ENCODE measurements at places on chromosomes 7 and 10.

GRCh38 chr7:45055594-45056219, 33.1 kb downstream of the NACAD start:
- DNase-seq, result no peak

- DNase-seq, result peak; percentile 21
These were observed 759 bp downstream of the DNAJB12 start for GRCh38 chr10:72353965-72354355.

GRCh38 chr7:31466036-31466435, 47.9 kb upstream of the ITPRID1 start:
- no peak for DNase-seq

DNA sequence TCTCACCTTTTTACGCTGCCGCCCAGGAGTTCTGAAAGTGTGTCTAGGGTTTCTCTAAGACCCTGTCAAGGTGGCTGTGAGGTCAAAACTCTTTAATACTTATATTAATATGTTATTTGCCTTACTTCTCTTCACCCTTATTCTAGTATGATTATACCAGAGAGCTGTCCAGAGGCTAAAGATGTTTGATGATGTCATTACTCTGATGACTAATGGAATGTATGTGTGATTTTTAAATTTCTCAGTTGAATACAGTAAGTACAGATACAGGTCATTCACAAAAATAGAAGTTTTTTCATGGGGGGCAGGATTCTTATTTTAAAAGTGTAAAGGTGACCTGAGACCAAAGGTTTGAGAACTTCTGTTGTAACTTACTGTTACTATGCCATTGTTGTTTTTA, 150.6 kb upstream of the FOXP2 start:
- no peak for DNase-seq

GRCh38 chr10:105714728-105715127, 1073.6 kb downstream of the SORCS3 start:
- no peak for DNase-seq

GRCh38 chr7:87226495-87226894, 7.0 kb upstream of the TMEM243 start:
- DNase-seq, result no peak

DNA sequence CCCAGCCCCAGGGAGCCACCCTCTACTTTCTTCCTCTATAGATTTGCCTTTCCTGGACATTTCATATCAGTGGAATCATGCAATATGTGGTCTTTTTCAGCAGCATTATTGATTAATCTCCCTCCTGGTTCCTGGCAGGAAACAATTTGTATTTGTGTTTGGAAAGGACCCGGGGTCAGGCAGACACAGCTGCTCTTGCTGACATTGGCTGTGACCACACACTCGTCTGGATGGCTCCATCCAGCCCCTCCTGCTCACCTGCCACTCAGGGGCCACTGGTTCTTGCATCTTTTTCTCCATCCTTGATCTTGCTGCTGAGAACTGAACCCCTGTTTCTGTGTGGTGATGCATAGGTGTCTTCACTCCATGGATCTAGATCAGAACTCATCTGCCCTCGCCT, 176.6 kb upstream of the MKI67 start:
- no peak for DNase-seq

- no peak for DNase-seq
These were observed 53.5 kb upstream of the UNC5B start for GRCh38 chr10:71158902-71159301.

DNA sequence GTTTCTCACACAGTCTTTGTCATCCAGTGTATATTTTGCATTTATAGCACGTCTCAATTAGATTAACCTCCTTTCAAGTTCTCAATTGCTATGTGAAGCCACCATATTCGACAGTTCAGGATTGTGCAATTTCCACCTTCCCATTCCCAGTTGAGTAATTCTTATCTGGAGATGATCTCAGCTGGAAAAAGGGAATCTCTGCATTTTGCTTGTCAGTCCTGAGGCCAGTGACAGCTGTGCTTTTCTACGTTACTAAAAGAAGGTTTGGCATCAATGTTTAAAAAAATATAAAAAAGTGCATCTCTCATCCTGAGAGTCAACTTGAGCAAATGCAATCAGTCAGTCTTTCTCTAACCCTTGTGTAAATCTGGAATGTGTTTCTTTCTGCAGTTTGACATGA, 247.7 kb downstream of the PRKG1 start:
- peak; percentile 5 for DNase-seq

DNA sequence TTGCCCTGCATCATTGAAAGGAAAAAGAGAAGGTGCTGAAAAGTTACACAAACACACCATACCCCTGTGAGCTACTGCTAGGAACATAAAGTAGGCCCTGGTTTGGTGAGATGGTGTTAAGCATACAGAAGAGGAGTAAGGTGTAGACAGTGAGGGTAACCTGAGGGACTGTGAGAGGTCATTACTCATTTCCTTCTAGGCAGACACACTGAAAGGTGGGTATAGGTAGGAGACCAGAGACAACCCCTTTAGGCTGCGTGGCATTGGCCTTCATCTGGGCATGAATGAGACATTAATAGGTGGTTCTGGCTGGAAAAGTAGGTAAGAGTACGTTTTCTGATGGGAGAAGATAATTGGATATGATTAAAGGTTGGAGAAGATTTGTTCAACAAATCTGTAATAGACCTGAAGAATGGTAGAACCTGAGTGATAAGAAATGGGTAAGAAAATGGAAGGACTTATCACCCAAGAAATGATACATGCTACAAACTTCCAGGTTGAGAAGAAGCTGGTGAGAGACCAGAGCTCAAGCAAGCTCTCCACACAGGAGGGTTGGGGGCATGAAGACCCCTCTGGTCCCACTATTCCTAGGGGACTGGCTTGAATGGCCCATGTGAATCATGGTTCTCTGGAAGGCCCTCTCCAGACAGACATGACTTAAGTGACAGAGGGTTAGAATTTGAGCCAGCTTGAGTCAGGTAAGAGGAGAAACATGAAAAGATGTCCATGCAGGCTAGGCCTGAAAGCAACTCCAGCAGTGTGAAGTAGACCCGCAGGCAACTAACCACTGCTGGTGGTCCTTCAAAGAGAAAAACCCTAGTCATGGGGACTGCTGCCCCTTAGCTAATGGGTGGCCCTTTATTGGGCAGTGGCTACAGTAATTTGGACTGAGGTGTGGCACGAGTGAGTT, 3.8 kb downstream of the COMTD1 start:
- no peak for DNase-seq

DNA sequence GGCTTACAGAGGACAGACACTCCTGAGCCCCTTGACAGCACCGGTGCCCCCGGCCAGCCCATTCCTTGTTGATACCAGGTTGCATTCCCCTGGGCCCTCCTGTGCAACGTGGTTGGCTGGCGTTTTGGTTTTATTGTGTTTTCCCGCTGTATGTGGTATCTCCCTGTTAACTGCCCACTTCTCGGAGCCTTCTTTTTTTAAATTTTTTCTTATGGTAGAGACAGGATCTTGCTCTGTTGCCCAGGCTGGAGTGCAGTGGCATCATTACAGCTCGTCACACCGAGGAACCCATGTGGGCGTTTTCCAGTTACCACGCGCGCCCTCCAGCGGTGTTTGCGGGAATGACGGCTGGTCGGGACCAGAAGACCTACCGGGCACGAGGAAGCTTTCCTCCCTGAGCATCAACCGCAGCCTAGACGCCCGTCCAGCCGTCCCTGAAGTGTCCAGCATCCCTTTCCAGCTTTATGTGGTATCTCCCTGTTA, 16.9 kb upstream of the ZFAND2A start:
- DNase-seq, result peak; percentile 23

- no peak for DNase-seq
These were observed 84.4 kb downstream of the TNS3 start for GRCh38 chr7:47497367-47498096.

DNA sequence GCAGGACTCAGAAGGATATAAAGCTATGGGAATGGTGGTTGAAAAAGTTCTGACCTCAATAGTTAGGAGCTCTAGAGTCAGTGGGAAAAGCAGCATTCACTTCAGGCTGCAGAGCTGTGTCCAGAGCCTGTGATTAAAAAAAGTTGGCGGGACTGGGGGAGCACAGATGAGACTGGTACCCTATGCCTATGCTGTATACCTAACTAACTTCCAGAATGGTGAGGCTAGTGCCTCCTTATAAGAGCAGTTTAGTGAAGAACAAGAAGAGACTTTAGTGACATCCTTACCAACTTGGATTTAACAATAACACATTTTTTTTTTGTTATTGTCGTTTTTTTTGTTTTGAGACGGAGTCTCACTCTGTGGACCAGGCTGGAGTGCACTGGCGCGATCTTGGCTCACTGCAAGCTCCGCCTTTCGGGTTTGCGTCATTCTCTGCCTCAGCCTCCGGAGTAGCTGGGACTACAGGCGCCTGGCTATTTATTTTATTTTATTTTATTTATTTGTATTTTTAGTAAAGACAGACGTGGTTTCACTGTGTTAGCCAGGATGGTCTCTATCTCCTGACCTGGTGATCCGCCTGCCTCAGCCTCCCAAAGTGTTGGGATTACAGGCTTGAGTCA, 6.6 kb upstream of the ZNF282 start:
- no peak for DNase-seq

DNA sequence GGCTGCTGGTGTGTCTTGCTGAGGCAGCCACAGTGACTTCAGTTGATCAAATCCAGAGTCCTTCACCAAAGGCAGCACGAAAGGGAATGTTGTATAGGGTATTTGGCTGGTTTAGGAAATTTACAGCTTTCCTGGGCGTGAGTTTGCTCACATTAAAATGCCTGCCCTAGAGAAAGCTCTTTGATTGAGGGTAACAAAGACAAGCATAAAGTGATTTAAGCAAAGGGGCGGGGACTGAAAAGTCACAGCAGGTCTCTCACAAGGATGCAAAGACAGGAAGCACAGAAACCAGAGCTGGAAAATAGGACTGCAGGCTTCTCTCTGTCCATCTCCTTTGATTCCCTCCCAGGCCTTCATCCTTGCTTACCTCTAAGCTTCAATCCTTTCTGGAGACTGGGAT, 139.2 kb downstream of the ELMO1 start:
- no peak for DNase-seq

DNA sequence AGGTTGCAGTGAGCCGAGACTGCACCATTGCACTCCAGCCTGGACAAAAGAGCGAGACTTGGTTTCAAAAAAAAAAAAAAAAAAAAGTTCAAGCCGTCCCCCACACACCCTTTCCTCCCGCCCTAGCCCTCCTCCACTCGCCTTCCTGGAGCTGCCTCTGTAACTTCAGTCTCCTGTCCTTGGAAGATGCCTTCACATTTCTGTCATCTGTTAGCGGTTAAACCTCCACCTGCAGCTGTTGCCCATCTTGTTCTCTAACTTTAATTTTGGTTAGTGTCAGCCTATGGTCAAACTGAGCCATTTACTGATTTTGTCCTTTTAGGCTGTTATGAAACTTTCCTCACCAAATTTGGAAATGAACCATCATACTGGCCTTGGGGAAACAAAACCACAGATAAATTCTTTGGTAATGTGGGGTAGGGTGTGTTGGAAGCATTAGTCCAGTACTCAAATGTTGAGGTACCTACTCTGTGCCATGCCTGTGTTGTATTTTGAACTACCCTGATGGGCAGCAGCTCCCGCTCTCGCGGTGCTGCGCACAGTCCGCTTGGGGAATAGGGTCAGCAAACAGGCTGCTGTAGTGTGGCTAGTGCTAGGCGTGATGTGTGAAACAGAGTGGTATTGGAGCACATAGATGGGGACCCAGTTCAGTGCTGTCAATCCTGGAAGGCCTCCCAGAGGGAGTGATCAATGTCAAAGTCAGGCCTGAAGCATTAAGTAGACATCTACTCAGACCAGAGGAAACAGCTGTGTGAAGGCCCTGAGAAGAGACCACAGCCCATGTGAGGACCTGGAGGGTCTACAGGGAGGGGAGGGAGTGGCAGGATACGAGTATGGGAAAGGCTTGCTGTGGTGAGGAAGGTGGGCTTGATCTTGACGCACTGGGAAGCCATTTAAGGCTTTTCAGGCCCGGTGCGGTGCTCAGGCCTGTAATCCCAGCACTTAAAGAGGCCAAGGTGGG, 26.9 kb downstream of the SFXN4 start:
- peak; percentile 15 for DNase-seq

DNA sequence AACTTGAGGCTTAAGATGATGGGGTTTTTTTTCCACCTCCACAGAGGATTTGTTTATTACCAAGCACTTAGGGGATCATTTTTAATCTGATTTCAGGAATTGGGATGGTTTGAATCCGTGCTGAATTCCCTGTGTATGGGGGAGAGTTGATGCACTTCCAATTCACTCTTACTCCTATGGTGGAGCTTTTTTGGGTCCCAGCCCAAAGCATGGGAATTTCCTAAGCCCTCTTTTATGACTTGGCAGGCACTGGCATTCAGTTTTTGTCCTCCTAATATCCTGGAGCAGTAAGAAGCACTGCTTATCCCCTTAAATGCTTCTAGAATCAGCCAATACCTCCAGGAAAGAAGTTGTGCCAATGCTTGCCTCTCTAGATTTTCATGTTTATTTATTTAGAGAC, 78.7 kb downstream of the HYCC1 start:
- no peak for DNase-seq

- DNase-seq, result peak; percentile 98
These were observed 57.2 kb downstream of the MAD1L1 start for GRCh38 chr7:2175514-2175913.

- no peak for DNase-seq
These were observed 40.3 kb downstream of the TMEM178B start for GRCh38 chr7:141114029-141114664.
